Erythroblast (primary cell): ENCODE measurements at places on chromosomes 16 and 17.

DNA sequence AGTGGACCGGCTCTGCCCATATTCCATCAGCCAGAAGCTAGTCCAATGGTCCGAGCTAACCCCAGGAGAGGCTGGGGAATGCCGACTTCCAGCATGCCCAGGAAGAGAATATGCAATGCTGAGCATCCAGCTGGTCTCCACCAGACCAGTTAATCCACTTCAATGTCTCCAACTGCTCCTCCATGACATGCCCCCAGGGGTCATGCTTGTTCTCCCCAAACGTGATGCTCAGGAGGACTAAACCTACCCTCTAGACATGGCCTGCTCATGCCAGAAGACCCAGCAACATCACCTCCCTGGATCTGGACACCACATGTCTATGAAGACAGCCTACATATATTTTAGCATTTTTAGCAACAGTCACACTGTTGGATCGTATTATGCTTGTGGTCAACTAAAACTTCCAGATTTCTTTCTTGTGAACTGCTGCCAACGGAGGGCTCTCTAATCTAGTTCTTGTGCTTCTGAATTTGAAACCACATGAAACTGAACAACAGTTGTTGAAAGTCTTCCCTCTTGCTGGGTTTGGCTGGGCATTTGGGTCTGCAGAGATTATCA, 245.1 kb downstream of the SOX9 start:
- DNase-seq = no peak

DNA sequence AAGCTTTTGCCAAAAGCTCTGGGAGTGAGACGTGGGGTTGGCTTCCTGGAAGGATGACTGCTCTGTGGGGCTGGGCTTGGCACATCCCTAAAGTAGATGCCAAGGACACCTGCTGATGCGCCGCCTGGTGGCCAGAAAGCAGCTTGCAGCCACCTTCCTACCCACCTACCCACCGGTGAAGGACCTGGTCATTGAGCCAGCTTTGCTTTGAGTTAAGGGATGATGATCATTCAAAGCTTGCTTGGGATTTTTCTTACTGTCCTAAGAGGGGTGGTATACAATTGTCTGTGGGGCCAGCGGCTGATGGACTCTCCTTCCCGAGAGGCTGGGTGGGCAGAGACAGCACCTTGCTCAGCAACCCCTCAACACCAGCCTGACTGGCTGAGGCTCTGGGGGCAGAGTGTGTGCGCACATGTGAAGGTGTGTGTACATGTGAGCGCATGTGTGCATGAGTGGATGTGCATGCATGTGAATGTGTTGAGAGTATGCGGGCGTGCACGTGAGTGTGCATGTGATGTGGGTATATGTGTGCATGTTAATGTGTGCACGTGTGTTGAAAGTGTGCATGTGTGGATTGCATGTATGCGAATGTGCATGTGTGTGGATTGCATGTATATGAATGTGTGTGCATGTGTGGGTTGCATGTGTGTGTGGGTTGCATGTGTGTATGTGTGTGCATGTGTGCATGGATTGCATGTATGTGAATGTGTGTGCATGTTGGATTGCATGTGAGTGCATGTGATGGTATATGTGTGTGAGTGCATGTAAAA, 18.6 kb downstream of the C1QTNF1 start:
- DNase-seq = peak; percentile 52

- DNase-seq = peak; percentile 21
Measured at GRCh38 chr16:81779536-81780320, 637 bp downstream of the PLCG2 start.

DNA sequence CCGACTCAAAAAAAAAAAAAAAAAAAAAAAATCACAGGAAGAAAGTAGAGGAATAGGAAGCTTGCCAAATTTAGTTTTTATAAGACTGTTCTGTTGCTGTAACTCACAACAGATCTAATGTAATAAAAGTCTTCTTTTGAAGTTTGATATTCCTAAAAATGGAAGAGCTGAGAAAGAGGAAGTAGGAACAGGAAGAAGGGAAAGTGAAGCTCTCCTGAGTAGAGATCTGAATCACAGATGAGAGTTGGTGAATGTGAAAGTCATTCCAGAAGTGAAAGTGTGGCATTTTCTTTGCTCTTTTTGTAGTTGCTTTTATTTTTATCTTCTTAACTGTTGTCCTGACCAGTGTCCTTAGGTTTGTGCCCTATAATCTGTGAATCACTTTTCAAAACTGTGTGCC, 2.1 kb downstream of the NMT1 start:
- DNase-seq = peak; percentile 14

DNA sequence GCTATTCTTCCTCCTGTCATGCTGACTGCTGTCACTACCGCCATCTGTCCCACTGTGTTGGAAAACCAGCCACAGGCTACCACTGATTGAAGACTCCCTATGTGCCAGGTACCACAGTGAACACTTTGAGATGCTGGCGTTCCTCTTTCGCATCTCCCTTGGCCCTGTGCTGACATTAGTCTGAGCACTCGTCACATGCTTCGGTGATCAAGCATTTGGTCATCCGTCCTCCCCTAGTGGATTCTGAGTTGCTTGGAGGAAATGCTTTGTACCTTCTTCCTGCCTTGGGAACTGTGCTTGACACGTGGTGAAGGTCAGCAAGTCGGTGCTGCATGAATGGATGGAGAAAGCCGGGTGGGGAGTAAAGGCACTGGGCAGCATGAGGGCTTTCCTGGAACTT, 260.1 kb downstream of the SNX29 start:
- DNase-seq = no peak

DNA sequence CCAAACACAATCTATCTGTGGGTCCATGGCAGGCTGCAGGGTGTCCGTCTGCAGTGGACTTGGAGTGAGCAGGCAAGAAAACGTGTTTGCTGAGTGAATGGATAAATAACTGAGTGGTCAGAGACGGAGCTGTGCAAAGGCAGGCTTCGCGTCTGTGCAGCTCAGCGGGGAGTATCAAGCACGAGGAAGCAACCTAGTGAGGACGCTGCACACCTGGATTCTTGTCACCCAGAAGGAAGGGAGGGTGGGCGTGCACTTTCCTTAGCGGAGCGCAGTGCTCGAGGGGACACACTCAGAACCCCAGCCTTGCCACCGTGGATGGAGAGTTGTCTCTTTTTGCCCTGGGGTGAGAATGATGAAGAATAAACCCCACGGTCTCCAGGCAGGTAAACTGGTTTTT, 1.5 kb upstream of the RCVRN start:
- no peak for DNase-seq

GRCh38 chr16:11224096-11224893, 31.7 kb downstream of the SOCS1 start:
- DNase-seq = peak; percentile 80

DNA sequence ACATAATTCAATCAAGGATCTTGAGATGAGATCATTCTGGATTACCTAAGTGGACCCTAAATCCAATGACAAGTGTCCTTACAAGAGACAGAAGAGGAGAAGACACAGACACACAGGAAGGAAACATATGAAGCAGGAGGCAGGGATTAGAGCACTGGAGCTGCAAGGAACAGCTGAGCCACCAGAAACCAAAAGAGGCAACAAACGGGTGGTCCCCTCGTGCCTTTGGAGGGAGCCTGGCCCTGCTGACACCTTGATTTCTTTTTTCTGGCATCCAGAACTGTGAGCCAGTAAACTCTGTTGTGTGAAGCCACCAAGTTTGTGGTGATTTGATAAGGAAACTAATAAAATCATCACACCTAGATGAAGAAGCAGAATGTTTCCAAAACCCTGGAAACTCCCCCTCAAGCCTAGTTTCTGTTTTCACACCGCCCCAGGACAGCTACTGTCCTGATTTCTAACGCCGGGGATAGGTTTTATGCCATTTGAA, 115.2 kb downstream of the PITPNC1 start:
- DNase-seq = no peak

DNA sequence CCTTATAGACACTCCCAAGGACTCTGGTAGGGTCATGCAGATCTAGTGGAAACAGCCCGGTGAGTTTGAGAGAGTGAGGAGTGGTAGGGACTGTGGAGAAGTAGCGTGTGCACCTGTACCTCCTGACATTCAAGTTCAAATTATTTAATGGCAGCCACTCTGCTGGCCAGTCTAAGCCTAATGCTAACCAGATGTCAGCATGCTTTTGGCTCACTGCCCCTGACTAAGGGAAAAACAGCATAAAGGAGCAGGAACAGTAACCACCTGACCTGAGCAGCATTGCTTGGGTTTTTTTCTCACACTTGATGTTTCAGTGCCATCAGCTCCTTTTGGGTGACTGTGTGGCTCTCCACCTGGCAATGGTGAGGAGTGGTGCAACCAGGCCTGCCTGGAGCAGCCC, 23.8 kb upstream of the SLC12A3 start:
- no peak for DNase-seq

- DNase-seq = no peak
Measured at GRCh38 chr17:12094336-12094735, 73.7 kb downstream of the MAP2K4 start.

GRCh38 chr16:48231727-48232492, 12.2 kb upstream of the LONP2 start:
- DNase-seq = peak; percentile 43

GRCh38 chr16:80323187-80323807, 217.5 kb upstream of the DYNLRB2 start:
- no peak for DNase-seq

- no peak for DNase-seq
Measured at GRCh38 chr16:21647562-21648164, 4.7 kb downstream of the IGSF6 start.

GRCh38 chr16:5031601-5032000, 2.1 kb downstream of the NAGPA start:
- DNase-seq = no peak

DNA sequence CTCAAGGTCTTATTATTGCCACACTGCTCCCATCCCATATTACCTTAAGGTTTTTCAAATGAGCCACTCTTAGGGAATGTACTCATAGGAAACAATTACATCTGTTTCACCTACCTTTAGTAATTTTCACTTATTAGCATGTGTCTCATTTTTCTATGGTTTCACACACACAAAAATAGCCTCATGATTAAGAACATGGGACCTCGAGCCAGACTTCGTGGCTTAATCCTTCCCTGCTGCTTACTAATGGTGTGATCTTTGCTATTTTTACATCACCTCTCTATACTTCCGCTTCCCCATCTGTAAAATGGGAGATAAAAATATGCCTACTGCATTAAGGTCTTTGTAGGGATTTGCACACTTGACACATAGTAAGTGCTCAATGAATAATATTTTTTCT, 38.5 kb downstream of the OTOA start:
- DNase-seq = no peak

GRCh38 chr16:54303613-54304012, 17.0 kb upstream of the IRX3 start:
- DNase-seq = no peak

DNA sequence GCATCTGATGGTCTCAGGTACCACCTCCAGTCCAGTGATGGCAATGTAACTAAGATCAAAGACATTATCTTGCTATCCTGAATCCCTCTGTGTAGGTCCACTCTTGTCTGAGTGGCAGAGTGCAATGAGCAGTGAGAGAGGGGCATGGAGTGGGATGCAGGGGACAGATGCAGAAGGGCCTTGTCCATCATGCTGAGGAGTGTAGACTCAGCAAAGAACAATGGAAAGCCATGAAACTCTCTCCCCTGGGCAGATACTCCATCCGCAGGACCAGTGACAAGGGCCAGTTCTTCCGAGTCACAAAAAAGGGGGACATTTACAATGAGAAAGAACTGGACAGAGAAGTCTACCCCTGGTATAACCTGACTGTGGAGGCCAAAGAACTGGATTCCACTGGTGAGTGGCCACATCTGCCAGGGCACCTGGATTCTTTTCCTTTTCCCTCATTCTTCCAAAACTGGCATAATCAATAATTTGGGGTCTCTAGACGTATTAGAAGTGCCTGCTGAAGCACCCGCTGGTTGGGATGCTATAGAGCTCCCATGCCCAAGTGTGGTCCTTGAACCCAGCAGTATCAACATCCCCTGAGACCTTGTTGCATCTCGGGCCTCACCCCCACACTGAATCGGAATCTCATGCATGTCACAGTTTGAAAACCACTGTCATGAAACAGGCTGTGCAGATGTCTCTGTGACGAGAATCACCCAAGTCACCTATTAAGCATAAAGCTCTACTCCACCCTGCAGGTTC, 29.5 kb downstream of the CDH5 start:
- no peak for DNase-seq

DNA sequence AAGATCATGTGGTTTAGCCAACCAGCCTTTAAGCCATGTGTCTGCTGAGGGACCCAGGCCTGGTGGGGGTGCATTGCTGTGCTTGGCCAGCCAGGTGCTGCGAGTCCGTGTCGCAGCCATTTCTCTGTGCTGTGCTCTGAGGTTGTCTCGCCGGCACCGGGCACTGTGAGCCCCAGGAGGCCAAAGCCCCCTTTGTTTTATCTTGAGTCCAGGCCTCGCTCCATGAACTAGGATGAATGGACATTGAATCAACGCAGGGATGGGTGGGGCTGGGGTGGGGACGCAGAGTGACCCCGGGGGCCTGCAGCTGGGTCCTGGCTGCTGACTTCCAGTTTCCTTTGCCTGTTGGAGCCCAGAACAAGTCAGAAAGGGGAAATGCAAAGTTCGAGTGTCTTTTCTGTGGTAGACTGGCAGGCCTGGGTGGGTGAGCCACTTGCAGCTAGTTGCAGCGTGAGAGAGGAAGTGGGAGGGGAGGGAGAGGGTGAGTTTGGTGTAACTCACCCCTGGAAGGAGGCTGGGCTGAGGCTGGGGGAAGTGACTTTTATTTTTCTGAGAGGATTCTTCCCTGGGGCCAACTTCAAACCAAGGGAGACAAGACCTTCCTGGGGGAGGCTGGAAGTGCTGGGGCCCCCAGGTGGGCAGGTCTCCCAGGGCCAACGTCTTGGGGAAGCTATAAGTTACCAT, 324.7 kb downstream of the SEC14L1 start:
- DNase-seq = no peak

DNA sequence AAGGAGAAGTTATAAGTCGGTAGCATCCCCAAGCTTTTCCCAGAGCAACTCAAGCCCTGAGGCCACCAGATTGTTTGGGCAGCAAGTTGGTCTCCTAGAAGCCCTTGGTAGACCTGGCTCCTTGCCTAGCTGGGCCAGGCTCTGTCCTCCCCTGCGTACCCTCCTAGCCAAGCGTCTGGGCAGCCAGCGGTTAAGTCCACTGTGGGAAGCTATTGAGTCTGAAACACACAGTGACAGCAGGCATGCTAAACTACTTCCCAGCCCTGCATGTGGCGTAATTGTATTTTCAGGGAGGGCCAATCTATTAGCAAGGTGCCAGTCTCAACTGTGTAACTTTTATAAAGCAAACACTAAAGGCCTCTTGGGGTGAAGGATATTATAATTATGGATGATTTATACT, 419.1 kb upstream of the RBFOX1 start:
- no peak for DNase-seq

DNA sequence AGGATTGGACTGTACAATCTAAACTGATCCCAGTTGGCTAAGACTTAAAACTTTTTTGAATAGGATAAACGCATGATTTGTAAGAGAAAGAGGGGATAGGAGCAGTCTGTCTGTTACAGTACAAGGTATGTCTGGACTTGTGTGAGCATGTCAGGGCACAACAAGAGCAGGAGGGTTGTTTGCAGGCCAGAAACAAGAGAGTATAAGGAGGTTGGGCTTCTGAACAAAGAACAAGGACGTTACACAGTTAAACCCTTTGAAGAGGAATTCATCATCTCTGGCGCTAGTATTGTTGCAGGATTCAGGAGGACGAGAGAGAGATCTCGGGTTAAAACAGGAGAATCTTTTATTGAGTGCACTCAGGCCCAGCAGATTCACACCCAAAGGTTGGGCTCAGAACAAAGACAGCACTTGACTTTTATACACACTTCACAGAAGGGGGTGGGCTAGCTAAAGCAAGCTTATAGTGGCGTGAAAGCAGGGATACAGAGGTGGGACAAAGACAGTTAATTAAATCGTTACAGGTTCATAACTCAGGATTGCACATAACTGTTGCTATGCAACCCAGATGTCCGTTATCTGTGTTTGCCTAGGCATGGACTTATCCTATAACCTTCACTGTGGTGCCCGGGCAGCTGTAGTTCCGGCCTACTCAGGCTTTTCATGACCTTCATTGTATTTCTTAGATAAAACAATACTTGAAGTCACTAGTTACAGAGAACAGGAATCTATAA, 34.3 kb downstream of the SEC14L1 start:
- no peak for DNase-seq
